Posterior vena cava (tissue), 2 donors: ENCODE measurements at places on chromosomes 4 and X.

DNA sequence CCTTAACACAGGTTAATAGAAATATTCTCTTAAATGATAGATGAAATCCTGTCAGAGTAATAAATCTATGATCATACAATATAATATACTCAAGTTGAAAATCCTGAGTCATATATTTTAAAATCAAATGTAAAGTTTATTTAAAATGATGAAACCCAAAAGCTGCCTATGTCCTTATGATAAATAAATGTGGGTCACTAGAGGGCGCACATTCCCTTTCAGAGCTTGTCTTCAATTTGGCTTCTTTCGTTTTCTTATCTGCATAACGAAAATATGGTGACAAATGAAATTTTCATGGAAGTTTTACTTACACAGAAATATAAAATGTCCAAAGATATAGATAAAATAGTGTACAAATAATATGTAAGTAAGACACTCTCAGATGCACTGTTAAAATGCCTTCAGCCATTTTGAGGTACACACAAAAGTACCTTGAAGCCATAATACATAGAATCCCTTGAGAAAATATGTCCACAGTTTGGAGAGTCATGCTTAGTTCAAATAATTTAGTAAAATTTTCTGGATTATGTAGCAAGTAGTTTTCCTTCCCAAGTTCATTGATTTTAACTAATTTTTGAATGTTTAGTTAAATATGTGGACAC, 680.4 kb downstream of the DMD start:
- no peak for DNase-seq

GRCh38 chrX:39796856-39797255, 300.9 kb downstream of the BCOR start:
- DNase-seq, result no peak

DNA sequence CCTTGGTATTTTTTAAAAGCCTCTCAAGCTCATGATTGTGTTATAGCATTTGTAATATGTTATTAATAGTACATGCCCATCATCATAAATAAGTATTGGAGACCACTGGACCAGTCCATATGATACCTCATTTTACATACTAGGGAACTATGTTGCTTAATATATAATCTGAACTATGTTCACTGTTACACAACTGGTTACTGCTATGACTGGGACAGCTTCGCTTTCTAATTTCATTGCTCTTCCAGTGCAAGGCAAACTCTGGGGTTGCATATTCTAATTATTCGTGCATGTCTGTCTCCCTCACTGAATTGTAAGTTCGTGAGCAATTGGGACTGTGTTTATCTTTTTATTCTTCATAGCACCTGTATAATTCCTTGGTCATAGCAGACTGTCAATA, 330.5 kb downstream of the RAPGEF2 start:
- no peak for DNase-seq

GRCh38 chr4:21900211-21900610, 48.4 kb downstream of the KCNIP4 start:
- no peak for DNase-seq

GRCh38 chr4:81960961-81961360, 412.8 kb downstream of the HNRNPD start:
- DNase-seq, result no peak

DNA sequence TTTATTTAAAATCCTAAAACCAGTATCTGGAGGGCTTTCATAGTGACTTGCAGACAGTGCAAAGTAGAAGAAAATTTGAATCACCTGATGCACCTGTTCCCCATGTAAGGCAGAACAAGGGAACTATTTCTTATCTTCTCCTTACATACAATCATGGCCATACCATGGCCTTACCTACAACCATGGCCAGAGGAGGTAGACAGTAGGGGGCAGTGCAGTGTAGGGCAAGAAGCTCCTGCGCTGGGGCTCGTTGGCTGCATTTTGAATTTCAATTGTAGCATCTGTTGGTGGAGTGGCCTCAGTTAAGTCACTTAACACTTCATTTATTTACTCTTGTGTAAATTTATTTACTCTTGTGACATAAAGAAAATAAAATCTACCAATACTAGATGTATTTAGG, 33.0 kb downstream of the GALNTL6 start:
- DNase-seq, result no peak

- DNase-seq, result peak; percentile 62
These were observed 240.0 kb downstream of the BCOR start for GRCh38 chrX:39857780-39858179.

- DNase-seq, result no peak
These were observed 723.7 kb upstream of the MAGEB2 start for GRCh38 chrX:29491659-29492058.

GRCh38 chrX:153200462-153200861, 21.4 kb downstream of the MAGEA1 start:
- no peak for DNase-seq

GRCh38 chr4:145501051-145501660, 19.5 kb downstream of the SMAD1 start:
- no peak for DNase-seq

DNA sequence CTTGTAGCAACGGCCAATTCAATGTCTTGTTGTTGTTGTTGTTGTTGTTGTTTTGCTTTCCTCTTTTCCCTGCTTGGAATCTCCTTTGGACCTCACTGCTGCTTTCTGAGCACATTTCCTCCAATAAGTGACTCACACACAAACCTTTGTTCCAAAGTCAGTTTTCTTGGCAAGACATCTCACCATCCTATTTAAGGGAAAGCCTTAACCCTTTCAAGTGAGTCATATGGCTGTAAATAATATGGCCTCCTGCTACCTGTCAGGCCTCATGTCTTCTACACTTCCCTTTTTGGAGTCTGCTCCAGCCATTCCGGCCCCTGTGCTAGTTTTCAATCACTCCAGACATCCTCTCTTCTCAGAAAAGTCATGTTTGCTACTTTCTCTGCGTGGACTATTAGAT, 79.5 kb upstream of the MAGEB10 start:
- no peak for DNase-seq

- no peak for DNase-seq
These were observed 208.8 kb downstream of the GRIA3 start for GRCh38 chrX:123392921-123393320.

DNA sequence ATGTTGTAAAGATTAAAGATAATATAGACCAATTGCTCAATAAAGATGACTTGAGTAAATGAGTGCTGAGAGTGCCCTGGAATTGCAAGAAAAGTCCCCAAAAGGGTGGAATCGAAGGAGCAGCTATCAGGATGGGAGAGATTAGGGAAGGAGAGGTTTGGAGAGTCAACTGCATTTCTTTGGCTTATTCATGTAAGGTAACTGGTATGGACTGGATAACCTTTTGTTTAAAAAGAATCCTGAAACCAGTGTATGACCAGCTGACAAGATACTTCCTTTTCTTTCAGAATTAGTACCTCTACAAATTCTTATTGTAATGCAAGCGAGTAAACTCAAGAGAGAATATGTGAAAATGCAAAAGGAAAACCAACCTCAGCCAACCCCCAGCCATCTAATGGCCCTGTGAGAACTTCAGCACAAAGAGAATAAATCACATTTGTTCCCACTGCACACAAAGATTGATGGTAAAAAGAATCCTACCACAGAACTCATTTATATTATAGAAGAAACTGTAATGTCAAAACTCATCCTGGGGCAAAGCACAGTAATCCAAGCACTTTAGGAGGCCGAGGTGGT, 24.5 kb upstream of the SPP1 start:
- DNase-seq, result no peak

- no peak for DNase-seq
These were observed 333.3 kb downstream of the ANK2 start for GRCh38 chr4:113382704-113383103.

- DNase-seq, result no peak
These were observed 56.0 kb downstream of the RAI2 start for GRCh38 chrX:17805120-17805519.

DNA sequence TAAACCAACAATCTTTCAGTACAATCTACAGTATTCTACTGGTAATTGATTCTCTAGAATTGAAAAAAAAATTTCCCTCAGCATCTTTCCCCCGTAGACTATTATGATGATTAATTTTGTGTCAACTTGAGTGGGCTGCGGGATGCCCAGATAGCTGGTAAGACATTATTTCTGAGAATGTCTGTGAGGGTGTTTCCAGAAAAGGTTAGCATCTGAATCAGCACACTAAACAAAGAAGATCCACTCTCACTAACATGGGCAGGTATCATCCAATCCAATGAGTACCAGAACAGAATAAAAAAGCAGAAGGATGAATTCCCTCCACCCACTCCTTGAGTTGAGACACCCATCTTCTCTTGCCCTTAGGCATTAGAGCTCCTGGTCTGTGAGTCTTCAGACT, 186.1 kb upstream of the MAB21L2 start:
- no peak for DNase-seq

DNA sequence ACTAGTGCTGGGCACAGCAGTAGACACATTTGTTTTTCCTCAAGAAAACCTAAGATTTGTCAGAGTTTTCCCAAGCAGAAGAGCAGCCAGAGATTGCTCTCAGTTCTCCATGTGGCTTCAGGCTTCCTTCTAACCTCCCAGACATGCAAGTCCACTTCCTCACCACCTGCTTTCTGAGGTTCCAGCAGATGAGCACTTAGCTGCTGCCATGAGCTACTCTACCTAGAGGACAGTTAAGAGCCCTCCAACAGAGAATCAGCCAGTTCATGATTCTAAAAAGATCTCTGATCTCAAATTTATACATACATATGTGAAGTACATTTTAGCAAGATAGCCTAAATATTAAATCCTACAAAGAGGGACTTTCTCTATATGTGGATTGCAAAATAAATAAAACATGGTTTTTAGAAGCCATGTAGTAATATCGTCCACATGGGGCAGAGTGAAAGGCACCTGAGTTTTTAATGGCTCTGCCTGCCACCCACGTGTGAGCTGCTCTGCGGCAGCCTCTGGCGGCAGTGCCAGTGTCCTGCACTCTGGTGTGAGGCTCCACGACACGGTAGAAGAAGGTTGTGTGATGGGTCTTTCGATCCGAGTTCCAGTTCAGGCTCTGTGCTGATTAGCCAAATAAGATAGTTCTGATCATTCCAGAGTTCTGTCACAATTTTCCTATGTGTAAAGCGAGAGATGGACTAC, 10.3 kb downstream of the CYP4V2 start:
- no peak for DNase-seq

DNA sequence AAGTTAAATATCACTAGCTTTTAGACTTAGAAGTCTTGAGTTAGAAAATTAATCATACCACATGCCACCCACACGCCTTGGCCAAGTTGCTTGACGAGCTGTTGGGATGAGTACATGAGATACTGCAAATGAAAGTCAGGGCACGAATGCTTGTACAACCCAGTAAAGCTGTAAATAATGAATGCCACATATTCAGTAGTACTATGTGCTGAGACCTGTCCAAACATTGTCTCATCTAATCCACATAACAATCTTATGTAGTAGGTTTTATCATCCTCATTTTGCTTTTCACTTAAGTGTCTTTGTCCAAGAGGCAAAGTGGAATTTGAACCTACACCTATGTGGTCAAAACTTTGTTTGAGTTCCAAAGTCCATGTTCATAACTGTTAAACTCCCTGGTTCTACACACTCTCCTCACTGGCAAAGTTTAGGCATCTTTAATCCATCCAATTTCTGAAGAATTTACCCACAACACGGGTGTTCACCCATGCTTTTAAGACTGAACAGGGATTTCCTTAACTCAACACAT, 74.1 kb downstream of the LDB2 start:
- DNase-seq, result no peak

GRCh38 chr4:144338148-144338547, 197.6 kb upstream of the GYPA start:
- DNase-seq, result no peak

DNA sequence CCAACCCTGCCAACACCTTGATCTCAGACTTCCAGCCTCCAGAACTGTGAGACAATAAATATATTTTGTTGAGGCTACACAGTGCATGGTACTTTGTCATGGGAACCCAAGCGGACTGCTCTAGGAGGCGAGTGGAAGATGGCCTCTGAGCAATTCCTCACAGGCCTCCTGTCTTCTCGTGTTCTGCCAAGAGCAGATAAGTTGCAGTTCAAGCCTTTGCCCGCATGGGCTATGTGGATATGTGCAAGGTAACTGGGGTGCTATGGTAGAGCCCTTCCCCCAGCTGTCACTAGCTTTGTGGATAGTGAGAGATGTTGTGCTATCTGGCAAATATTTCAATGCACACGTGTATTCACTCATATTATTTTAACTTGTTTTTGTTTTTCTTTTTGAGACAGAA, 156.0 kb upstream of the BCOR start:
- DNase-seq, result no peak

- DNase-seq, result peak; percentile 66
These were observed 31.0 kb downstream of the ZNF185 start for GRCh38 chrX:152928761-152929400.

DNA sequence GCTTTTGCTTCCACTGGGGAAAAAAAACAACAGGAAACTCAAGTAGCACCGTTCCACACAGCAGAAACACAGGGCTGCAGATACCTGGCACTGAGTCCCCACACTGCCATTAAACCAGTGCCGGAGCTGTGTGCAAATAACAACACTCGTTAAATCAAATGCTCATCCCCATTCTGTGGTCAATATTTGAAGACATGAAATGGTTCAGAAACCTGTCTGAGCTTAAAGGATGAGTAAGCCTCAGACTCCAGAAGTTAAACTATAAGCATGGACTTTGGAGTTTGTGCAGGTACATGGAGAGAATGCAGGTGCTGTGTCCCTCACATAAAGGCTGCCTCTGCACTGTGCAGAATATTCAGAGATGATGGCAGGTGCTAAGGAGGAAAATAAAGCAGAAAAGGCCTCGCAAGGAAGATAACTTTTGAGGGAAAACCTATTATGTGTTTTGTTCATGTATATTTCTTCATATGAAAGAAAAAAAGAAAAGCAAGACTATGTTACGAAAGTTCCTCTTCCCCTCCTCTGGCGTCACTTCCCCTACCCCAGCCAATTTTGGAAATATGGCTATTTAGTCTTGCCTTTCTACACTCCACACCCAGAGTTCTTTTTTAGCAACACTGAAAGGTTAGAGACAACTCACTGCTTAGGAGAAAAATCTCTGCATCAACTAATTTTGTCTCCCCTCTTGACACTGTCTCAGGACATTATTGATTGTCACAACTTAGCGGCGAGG, 4.6 kb downstream of the MPP1 start:
- DNase-seq, result no peak

DNA sequence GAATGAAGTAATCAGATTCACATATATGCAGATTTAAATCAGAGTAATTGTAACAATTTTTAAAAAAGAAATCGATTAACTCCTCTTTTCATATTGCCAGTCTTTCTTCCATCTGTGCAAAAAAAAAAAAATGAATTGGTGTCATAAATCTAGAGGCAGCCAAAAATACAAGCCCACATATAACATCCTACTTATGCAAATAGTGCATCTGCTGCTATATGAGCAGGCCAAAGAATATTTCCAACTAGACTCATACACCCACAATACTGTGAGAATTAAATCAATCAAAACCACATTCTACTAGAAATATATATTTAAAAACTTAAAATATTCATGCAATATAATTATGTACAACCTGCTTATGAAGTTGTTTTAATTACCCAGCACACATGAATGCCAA, 298.1 kb upstream of the TRAM1L1 start:
- DNase-seq, result no peak

DNA sequence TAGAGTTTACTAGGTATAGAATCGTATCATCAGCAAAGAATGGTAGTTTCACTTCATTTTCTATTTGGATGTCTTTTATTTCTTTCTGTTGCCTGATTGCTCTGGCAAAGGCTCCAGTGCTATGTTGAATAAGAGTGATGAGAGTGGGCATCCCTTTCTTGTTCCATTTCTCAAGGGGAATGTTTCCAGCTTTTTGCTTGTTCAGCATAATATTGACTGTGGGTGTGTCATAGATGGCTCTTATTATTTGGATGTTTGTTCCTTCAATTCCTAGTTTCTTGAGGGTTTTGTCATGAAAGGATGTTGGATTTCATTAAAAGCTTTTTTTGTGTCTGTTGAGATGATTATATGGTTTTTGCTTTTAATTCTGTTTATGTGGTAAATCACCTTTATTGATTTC, 1114.5 kb downstream of the RAPGEF2 start:
- DNase-seq, result no peak

GRCh38 chr4:80576796-80577195, 241.3 kb downstream of the CFAP299 start:
- DNase-seq, result no peak
